ENCODE measurements at places on chromosomes 3 and 15.
A peak's percentile ranks its signal among the peaks of the same experiment; 100 is the strongest.

DNA sequence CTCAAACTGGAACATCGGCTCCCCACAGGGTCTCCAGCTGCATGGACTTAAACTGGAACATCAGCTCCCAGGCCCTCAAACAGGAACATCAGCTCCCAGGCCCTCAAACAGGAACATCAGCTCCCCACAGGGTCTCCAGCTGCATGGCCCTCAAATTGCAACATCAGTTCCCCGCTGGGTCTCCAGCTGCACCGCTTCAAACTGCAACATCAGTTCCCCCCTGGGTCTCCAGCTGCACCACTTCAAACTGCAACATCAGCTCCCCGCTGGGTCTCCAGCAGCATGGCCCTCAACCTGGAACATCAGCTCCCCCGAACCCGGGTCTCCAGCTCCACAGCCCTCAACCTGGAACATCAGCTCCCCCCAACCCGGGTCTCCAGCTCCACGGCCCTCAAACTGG is 82.0 kb downstream of the TFRC start:
- DNase-seq, result no peak

DNA sequence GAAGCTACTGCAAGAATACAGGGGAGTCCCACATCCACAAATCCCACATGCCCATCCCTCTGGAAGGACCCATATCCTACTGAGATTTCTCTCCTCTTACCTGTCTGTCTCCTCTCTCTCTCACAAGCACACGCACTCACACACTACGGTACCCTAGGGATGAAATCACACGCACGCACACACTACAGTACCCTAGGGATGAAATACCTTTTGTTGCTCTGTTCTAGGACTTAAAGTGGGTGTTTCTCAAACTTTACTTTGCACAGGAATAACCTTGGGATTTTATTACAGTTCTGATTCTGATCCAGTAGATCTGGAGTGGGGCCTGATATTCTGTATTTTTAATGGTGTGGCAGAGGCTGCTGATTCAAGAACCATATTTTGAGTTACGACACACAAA is 622.2 kb upstream of the ZNF385D start:
- DNase-seq, result no peak

- DNase-seq, result no peak
Observed at GRCh38 chr15:57509126-57509525, 82.6 kb upstream of the MYZAP start.

- no peak for DNase-seq
Observed at GRCh38 chr15:31264559-31265089, 62.0 kb upstream of the KLF13 start.

DNA sequence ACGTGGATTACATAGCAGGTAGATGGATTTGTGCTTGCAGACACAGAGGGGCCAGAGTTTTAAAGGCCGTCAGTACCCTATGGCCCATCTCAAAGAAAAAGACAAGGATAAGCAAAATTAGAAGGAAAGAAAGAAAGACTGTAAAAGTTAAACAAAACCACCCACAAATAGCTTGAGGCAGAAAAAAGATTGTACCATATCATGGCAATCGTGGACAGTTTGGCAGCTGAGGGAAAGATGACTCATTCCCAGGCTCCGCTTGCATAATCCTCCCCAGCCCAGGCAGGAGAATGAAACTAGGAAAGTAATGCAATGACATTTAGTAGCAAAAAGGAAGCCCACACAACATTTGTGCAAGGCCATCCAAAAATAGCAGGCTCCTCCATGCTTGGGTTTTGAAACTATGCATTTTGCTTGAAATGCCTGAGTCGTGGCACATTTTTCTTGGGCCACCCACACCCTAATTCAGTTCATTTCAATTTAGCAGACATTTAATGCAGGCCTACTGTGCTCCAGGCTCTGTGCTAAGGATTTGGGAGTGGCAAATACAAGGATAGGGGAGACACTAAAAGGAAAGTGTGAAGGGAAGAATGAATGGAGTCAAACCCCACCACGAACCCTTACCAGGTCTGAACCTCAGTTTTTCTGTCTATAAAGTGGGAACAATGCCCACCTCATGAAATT is 40.9 kb upstream of the SMAD3 start:
- DNase-seq, result peak; percentile 79

GRCh38 chr15:48182749-48183148 is 4.7 kb upstream of the MYEF2 start:
- DNase-seq, result no peak

DNA sequence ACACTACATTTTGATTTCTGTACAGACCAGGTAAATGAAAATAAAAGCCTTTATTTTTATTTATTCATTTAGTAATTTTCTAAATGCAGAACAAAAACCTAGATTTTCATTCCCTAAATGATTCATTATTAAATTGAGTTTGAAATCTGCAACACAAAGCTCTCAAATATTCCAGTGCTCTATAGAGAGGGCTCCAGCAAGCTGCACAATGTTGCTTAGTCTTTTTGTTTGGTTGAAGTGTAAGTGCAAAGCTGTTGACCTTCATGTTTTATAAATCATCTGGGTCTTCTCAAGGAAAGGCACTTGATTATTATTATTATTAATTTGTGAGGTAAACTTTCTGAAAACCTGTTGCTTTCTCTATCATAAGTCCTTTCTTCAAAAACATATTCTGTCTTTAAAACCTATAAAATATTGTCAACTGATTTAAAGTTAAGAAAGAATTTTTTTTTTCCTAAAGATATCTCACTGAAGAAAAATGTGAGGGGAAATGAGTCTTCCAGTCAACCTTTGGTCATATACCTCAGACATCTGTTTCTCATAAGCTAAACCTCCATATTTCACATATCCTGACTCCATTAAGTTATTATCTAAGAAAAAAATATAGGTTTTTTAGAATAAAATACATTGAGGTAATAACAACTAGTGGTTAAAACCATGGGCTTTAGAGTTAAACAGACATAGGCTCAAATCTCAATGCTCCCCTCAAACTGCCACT is 100.7 kb downstream of the ZIC4 start:
- DNase-seq, result no peak

DNA sequence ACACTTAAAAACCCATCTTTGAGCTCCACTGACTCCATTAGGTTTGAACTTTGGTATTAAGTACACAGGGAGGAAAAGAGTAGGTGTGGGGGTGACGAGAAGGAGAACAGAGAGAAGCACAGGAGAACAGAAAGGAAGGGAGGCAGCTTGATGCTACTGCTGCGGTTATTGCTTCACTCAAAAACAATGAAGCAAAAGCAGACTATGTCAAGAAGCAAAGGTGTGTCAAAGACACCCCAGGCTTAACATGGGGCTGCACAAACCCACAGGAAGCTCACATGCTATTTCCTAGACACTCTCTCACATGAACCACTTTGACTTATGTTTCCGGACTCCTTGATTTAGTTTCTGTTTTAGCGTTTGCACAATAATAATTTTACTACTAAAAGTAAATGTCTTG is 961.0 kb upstream of the CFAP20DC start:
- no peak for DNase-seq

GRCh38 chr3:117433427-117433826 is 723.8 kb downstream of the TUSC7 start:
- DNase-seq, result no peak

DNA sequence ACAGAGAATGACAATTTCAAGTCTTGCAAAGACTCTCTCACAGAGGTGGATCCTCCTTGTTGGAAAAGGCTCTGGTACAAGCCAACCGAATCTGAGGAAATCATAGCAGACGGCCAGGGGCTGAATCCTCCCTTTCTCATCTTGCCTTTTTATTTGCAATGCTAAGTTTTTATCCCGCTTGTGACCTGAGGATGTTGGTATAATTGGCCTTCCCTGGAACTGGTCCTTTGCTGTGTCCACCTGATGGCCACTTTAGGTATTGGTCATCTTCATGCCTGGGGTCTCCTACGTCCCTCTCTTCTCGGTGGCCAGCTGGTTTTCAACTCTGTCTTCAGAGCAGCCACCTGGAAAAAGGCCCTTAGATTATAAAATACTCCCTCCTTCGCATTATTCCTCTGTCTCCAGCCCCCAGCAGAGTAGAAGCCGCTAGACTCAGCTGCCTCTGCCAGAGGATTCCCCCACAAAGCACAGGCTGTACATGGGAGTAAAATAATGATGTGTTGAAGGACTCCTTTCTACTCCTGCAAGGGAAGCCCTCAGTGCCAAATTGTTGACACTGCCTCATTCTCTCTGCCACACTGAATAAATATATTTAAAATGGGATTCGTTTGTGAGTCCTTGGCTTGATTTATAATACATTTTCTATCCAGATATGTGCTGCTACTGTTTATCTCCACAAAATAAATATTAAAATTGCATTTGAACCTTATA is 208.9 kb upstream of the CFAP20DC start:
- no peak for DNase-seq

DNA sequence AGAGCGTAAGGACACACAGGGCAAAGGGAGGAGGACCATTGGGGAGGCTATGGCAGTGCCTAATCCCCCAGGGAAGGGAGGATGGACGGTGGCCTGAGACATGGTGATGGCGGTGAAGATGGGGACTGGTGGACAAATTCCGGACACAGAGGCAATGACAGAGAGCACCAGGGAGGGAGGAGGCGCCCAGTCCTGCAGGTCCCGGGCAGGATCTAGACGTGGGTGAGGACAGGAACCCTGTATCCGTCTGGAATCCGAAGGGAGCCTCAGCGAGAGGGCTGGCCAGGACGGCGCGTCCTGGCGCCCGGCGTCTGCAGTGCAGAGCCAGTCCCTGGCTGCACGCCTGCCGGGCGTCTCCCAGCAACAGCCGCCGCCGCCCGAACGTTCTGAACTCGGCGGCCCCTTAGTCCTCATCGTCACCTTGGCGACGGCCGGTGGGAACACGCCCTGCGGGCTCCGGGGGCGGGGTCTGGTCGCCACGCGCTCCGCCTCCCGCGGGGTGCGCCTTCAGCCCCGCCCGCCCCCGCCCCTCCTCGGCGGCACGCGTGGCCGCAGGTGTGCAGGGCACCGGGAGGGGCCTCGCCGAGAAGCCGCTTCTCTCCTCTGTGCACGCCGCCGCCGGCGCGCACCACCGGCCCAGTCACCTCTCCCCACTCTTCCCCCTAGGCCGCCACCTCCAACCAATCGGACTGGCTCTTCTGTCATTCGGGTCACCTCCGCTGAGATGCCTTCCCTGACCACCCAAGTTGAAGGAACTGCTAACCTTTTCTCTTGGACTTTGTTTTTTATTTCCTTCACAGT is 11.6 kb downstream of the XIRP1 start:
- DNase-seq, result no peak

GRCh38 chr15:93829115-93829870 is 402.1 kb upstream of the MCTP2 start:
- no peak for DNase-seq

DNA sequence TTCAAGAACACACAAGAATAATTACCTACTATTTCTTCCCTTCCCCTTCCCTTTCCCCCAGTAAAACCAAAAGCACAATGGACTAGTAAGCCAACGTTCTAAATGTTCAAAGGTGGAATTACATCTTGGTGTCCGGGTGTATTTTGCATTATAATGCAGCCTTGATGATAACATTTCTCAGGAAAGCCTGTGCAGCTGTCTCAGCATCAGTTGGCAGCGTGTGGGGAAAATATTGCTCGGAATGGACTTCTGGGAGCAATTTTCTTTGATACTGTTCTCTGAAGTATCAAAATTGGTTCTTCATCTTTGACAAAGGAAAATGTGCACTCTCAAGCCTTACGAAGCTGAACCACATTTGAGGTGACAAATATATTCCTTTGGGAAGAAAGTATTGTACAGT is 198.9 kb downstream of the AGBL1 start:
- no peak for DNase-seq

- DNase-seq, result no peak
Observed at GRCh38 chr3:114893361-114893760, 253.7 kb downstream of the ZBTB20 start.

DNA sequence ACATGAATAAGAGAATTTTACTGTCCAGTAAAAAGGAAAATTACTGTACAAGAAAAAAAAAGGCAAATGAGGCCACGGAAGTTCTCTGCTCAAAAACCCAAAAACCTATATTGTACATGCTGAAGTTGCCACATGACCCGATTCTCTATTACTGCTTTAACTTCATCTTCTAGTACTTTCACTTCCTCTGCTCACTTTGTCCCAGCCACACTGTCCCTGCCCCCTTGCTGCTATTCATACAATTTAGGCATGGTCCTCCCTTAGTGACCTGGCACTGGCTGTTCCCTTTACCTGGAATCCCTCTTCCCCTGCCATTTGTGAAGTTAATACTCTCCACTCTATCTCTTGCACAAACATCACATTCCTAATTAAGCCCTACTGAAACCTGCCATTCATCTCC is 457.4 kb downstream of the MAGI1 start:
- no peak for DNase-seq

GRCh38 chr3:127134466-127134865 is 58.5 kb upstream of the PRR23E start:
- no peak for DNase-seq

DNA sequence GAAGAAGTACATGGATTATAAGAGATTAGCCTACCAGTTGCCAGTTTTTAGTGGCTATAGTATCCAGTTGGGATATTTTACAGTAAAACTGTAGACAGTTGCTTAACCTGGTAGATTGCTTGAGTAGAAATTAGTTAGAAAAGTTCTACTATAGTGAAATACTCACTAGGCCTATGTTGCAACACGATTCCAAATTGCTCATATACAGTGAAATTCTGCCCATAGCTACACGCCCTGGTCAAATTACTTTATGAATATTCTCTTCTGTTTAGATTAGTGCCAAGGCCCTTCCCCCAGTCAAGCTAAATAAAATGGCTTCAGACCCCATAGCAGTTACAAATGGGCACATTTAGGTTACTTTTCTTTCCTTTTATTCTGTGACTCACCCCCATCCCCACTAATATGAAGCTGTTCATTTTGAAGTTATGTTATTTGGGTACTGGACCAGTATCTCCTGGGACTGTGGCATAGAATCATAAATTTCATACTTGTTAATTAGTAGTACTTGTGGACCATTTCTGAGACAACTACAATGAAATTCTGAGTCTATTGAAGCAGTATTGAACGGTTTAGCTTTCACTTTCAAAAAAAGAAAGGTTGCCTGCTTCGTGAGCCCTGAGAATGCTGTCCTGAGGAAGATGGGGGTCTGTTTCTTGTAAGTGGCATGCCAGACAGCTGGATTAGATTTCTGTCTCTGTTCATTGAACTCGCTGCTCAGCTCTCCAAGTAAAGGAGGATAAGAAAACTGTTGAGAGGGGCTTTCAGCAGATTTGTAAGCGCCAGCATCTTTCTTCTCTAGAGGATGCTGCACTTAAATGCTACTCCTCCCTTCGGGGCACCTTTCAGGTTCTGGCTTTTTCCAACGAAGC is 65.8 kb upstream of the CFAP20DC start:
- no peak for DNase-seq

- peak; percentile 8 for DNase-seq
Observed at GRCh38 chr15:76235186-76235826, 76.0 kb downstream of the ETFA start.
